Large intestine (tissue), 12 donors: ENCODE measurements at places on chromosomes 16 and 17.

- H3K36me3 ChIP-seq = no peaks in the 10 kb centered on the region
- peaks cover 7% of the 10 kb centered on the region for H3K27me3 ChIP-seq
- no peak overlapping the region for H3K4me3 ChIP-seq
- no peak overlapping the region for H3K27ac ChIP-seq
Observed at GRCh38 chr17:73145641-73146040, 19.2 kb upstream of the SSTR2 start.

GRCh38 chr17:45440161-45440778 is 7.6 kb upstream of the ARHGAP27 start:
- H3K27ac ChIP-seq = no peak overlapping the region
- peaks cover 36% of the 10 kb centered on the region for H3K36me3 ChIP-seq
- H3K4me3 ChIP-seq = no peak overlapping the region

DNA sequence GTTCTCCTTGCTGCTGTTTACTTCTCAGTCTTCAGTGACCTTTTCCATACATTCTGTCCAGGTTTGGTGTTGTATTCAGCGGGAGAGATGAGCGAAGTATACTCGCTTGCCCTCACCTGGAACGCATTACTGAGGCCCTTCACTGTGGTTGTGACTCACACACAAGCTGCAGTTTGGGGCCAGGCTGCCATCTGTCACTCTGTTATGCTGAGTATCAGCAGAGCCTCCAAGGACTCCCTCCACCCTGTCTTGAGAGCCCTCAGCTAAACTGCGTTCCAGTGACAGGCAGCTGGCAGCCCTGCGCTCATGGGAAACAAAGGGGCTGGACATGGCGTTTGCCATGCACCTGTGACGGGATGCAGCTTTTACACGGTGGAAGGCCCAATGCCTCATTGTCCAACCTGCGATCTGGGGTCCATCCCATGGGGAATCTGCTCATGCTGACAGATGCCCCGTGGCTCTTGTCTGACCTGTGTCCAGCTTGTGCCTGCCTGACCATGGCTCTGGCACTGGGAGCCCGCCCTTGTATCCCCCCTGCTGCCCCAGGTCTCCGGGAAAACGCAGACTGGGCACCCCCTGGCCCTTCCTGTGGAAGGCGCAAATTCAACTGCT is 6.5 kb upstream of the ZNF778 start:
- peaks cover 2% of the 10 kb centered on the region for H3K27me3 ChIP-seq
- H3K36me3 ChIP-seq = no peaks in the 10 kb centered on the region
- H3K4me3 ChIP-seq = no peak overlapping the region
- no peak for DNase-seq

DNA sequence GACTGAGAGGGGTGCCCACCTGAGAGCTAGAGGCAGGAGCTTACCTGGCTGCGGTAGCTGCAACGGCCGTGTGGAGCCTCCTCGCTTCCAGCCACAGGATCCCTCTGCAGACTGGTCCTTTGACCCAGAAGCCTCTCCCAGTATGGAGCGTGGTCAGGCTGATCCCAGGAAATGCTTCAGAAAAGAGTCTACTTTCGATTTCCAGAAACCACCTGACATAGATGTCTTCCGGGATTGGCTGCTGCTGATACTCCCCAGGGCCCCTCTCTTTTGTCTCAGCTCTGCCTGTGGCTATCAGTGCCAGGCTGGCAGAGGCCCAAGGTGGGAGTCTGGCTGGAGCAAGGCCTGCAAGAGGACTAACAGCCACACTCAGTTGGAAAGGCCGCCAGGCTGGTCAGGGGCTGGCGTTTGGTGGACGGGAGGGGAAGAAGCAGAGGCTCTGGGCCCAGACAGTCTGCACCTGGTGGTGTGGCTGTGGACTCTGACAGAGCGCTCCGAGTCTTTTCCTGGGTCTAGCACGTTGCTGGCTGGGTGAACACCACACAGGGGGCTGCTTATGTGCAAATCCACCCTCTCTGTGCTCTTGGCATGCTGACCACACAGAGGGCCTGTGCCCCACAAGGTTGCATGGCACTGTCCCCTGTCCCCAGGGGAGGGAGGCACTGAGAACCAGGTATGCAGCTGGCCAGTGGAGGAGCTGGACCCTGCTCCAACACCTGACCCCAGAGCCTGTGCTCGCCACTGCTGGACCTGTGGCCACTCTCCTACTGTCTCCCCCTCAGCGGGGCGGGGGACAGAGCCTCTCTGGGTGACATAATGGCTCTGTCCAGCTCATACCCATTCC is at the start of gene LGALS3BP:
Gene LGALS3BP (minus strand): TSS at position 144 of the 844 bp plus-strand sequence. CDS start 2,732 bp downstream, outside the sequence.
- H3K27me3 ChIP-seq = no peaks in the 10 kb centered on the region
- peak within 1 kb of the TSS; percentile 77 for H3K27ac ChIP-seq
- peaks cover 52% of the 10 kb centered on the region for H3K4me1 ChIP-seq
- H3K36me3 ChIP-seq = peaks cover 13% of the 10 kb centered on the region
- H3K4me3 ChIP-seq = peak within 1 kb of the TSS; percentile 35

DNA sequence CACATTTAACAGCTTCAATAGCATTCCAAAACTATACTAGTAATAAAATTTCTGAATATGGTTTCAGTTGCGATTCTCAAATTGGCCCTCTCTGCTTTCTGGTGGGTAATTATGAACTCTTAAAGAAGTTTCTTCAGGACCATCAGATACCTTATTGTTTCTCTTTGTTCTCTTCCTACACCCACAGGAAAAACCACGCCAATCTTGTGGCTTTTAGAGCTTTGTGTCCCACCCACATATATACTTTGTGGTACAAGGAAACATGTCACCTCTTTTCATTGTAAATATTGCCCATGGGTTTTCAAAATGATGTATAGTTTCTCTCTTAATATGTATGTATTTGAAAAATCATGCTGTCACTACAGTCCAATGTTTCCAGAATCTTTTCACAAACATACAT is 12.1 kb downstream of the ABCA9 start:
- no peak overlapping the region for H3K4me3 ChIP-seq
- no peaks in the 10 kb centered on the region for H3K27me3 ChIP-seq
- peaks cover 12% of the 10 kb centered on the region for H3K4me1 ChIP-seq
- H3K27ac ChIP-seq = peak overlapping the region; percentile 91

GRCh38 chr16:10641953-10642949 is 52.5 kb downstream of the TEKT5 start:
- H3K27me3 ChIP-seq = no peaks in the 10 kb centered on the region
- H3K36me3 ChIP-seq = no peaks in the 10 kb centered on the region
- peaks cover 6% of the 10 kb centered on the region for H3K4me1 ChIP-seq
- DNase-seq = no peak
- H3K4me3 ChIP-seq = no peak overlapping the region

DNA sequence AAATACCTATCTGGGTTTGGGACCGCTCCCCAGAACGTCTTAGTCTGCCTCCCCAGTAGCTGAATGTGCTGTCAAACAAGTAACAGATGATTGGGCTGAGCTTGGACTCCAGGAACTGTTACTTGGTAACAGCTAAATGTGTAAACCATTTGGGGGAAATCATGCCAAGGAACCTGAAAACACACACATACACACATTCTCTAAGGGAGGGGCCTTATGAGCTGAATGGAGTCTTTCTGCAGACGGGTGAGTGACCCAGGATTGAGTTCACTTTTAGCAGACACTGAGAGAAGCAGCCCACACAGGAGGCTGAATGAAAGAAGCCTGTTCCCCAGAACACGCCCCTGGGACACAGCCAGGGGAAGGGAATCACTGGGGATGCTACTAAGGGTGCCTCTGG is 1.6 kb downstream of the ACLY start:
- peak overlapping the region; percentile 76 for H3K27ac ChIP-seq
- peaks cover 51% of the 10 kb centered on the region for H3K4me1 ChIP-seq
- H3K27me3 ChIP-seq = no peaks in the 10 kb centered on the region
- DNase-seq = no peak
- peak overlapping the region; percentile 95 for H3K4me3 ChIP-seq
- H3K36me3 ChIP-seq = peaks cover 16% of the 10 kb centered on the region

GRCh38 chr17:40794466-40794865 is 5.3 kb downstream of the KRT28 start:
- H3K36me3 ChIP-seq = no peaks in the 10 kb centered on the region
- DNase-seq = no peak
- no peak overlapping the region for H3K4me3 ChIP-seq
- H3K4me1 ChIP-seq = no peaks in the 10 kb centered on the region

GRCh38 chr16:26992666-26993349 is 73.9 kb upstream of the C16orf82 start:
- no peak overlapping the region for H3K27ac ChIP-seq
- no peaks in the 10 kb centered on the region for H3K27me3 ChIP-seq
- H3K36me3 ChIP-seq = no peaks in the 10 kb centered on the region
- no peaks in the 10 kb centered on the region for H3K4me1 ChIP-seq

DNA sequence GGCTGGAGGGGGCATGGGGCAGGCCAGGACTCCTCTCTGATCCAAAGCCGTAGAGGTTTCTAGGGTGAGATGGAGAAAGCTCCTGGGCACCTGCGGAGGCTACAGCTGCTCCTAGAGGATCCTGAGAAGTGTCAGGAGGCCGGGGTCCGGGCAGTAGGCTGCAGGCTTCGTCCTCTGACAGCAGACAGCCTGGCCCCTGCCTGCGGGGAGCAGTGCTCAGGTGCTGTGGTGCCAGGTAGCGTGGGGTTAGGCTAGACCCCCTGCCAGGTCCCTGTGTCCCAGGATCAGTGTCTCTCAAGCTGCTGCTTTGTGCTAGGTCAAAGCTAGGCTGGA is 1.5 kb upstream of the MRPS34 start:
- no peak overlapping the region for H3K27ac ChIP-seq
- H3K36me3 ChIP-seq = peaks cover 48% of the 10 kb centered on the region
- peak overlapping the region; percentile 86 for H3K4me3 ChIP-seq

- no peak overlapping the region for H3K27ac ChIP-seq
- no peaks in the 10 kb centered on the region for H3K4me1 ChIP-seq
- no peaks in the 10 kb centered on the region for H3K27me3 ChIP-seq
- peaks cover 68% of the 10 kb centered on the region for H3K36me3 ChIP-seq
- no peak overlapping the region for H3K4me3 ChIP-seq
Observed at GRCh38 chr17:3817851-3818605, 17.0 kb upstream of the ITGAE start.

DNA sequence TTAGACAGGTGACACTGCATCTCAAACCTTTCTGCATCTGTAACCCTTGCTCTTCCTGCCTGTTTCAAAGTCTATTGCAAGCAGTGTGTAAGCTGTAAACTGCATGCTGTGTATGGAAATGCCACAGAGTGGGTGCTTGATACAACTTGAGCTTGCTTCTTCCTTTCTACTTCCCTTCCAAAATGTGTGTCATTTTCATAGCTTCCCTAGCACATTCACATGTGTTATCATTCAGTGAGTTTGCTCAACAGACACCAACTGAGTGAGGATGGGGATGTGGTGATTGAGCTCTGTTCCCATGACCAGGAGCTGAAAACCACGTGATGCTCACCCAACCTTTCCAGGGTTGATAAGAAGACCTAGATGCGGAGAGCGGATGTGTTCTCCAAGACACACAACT is 111.1 kb downstream of the VAT1L start:
- no peak overlapping the region for H3K4me3 ChIP-seq
- no peak overlapping the region for H3K27ac ChIP-seq
- no peaks in the 10 kb centered on the region for H3K4me1 ChIP-seq
- H3K27me3 ChIP-seq = no peaks in the 10 kb centered on the region

DNA sequence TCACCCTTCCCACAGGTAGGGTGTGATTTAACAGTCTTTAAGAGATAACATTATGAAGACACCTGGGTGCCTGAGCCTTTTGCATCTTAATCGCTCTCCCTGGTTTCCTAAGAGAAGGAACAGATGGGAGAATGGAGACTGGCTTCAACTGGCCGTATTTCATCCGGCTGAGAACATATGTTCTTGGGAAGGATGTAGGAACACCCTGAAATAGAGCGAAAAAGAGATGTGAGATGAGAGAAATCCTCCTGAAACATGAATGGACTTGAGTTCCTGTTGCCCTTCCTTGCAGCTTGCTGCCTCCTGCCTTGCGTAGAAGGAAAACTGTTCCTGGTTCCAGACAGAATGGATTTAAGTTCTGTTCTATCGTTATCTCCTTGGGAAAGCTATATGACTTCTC is 385.4 kb upstream of the RBFOX1 start:
- H3K4me3 ChIP-seq = no peak overlapping the region
- DNase-seq = no peak
- H3K27ac ChIP-seq = no peak overlapping the region
- no peaks in the 10 kb centered on the region for H3K4me1 ChIP-seq
- H3K36me3 ChIP-seq = no peaks in the 10 kb centered on the region

- no peaks in the 10 kb centered on the region for H3K36me3 ChIP-seq
- H3K4me3 ChIP-seq = peak overlapping the region; percentile 51
- H3K4me1 ChIP-seq = peaks cover 63% of the 10 kb centered on the region
- peaks cover 32% of the 10 kb centered on the region for H3K27me3 ChIP-seq
Observed at GRCh38 chr17:82332669-82333278, 792 bp downstream of the SECTM1 start.

DNA sequence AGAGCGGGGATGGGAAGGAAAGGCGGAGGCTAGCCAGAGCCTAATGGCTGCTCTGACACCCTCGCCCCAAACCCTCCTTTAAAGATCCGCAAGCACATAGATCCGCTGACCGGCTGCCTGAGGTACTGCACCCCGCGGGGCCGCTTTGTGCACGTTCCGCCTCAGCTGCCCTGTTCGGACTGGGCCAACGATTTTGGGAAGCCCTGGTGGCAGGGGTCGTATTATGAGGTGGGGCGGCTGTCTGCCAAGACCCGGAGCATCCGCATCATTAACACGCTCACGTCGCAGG is 663 bp downstream of the CYB5D1 start:
- H3K27me3 ChIP-seq = no peaks in the 10 kb centered on the region
- peaks cover 26% of the 10 kb centered on the region for H3K36me3 ChIP-seq
- peaks cover 28% of the 10 kb centered on the region for H3K4me1 ChIP-seq
- H3K4me3 ChIP-seq = peak overlapping the region; percentile 67
- peak overlapping the region; percentile 93 for H3K27ac ChIP-seq

DNA sequence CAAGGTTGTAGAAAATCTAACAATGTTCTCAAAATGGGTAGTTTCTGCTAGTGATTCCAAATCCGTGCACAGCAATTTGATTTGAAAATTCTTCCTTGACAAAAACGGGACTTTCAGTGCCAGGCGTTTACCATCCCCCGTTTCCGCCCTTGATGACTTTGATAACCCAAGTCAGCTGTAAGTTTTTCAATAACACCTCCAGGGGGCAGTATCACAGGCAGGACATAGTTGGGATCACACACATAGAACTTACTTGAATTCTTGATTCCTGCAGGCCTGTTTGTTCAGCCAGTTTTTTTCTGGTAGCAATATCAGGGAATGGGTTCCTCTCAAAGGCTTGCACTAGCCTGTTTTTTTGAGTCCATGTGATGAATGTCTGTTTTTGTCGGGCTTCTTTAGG is 5.6 kb downstream of the DUXB start:
- H3K36me3 ChIP-seq = no peaks in the 10 kb centered on the region
- no peaks in the 10 kb centered on the region for H3K27me3 ChIP-seq
- H3K4me1 ChIP-seq = no peaks in the 10 kb centered on the region
- H3K4me3 ChIP-seq = no peak overlapping the region
- no peak overlapping the region for H3K27ac ChIP-seq

- H3K4me1 ChIP-seq = no peaks in the 10 kb centered on the region
- H3K27ac ChIP-seq = no peak overlapping the region
- H3K27me3 ChIP-seq = no peaks in the 10 kb centered on the region
- no peak for DNase-seq
Observed at GRCh38 chr16:17018585-17018939, 452.2 kb downstream of the XYLT1 start.

- no peaks in the 10 kb centered on the region for H3K36me3 ChIP-seq
- no peaks in the 10 kb centered on the region for H3K27me3 ChIP-seq
- DNase-seq = no peak
- H3K4me3 ChIP-seq = no peak overlapping the region
Observed at GRCh38 chr16:78489072-78489471, 389.6 kb downstream of the WWOX start.

- H3K4me3 ChIP-seq = no peak overlapping the region
- H3K36me3 ChIP-seq = no peaks in the 10 kb centered on the region
- DNase-seq = no peak
- peak overlapping the region; percentile 0 for H3K27ac ChIP-seq
- H3K27me3 ChIP-seq = peaks cover 10% of the 10 kb centered on the region
Observed at GRCh38 chr16:86157616-86158247, 258.8 kb downstream of the IRF8 start.
